ENCODE measurements at places on chromosomes 7 and 10.

- no peak for DNase-seq
- H3K27ac ChIP-seq = no peak overlapping the region
- no peak overlapping the region for H3K4me3 ChIP-seq
- H3K27me3 ChIP-seq = no peaks in the 10 kb centered on the region
- no peaks in the 10 kb centered on the region for H3K36me3 ChIP-seq
Observed at GRCh38 chr10:116073001-116073400, 200.0 kb downstream of the GFRA1 start.

- no peak overlapping the region for H3K4me3 ChIP-seq
- H3K27ac ChIP-seq = no peak overlapping the region
- no peaks in the 10 kb centered on the region for H3K27me3 ChIP-seq
- no peak for DNase-seq
- H3K4me1 ChIP-seq = no peaks in the 10 kb centered on the region
Observed at GRCh38 chr10:78395162-78395561, 361.5 kb downstream of the RPS24 start.

GRCh38 chr7:134613623-134614347, 32.9 kb upstream of the BPGM start:
- no peak for DNase-seq
- no peaks in the 10 kb centered on the region for H3K27me3 ChIP-seq
- H3K4me1 ChIP-seq = no peaks in the 10 kb centered on the region
- no peaks in the 10 kb centered on the region for H3K36me3 ChIP-seq

DNA sequence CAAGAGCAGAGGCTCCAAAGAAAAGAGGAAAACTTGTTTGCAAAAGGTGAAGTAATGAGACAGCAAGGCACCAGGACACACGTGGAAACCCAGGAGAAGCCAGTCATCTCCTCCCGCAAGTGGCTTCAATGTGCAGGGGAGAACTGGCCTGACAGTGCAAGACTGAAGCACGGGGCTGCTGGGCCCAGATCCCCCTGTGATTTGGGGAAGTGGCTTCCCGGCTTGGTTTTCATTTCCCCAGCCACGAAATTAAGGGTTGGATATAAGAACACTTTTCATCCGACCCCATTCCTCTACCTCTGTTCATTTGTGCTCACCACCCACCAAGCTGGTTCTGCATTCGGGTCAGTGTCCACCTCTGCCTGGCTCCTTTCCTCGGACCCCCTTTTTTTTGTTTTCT, 306.4 kb downstream of the FGFR2 start:
- H3K27me3 ChIP-seq = no peaks in the 10 kb centered on the region
- no peaks in the 10 kb centered on the region for H3K4me1 ChIP-seq
- no peak overlapping the region for H3K27ac ChIP-seq
- no peaks in the 10 kb centered on the region for H3K36me3 ChIP-seq
- no peak overlapping the region for H3K4me3 ChIP-seq

DNA sequence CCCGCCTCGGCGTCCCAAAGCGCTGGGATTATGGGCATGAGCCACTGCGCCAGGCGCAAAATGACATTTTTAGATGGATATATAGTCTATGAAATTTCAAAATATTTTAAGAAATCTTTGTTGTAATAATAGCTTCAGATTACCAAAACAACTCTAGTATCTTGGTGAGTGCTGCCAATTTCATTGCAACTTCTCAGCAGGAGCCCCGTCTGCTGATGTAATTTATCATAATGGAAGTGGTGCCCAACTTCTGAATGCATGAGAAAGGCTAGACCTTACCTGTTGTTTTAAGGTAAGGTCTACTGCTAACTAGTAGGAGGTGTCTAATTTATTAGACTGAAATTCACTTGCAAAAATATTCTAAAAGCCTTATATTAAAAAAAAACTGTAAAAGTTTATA, 20.0 kb downstream of the PDSS1 start:
- no peak for DNase-seq
- no peak overlapping the region for H3K27ac ChIP-seq
- no peak overlapping the region for H3K4me3 ChIP-seq
- H3K27me3 ChIP-seq = no peaks in the 10 kb centered on the region
- no peaks in the 10 kb centered on the region for H3K36me3 ChIP-seq
- H3K4me1 ChIP-seq = peaks cover 14% of the 10 kb centered on the region

DNA sequence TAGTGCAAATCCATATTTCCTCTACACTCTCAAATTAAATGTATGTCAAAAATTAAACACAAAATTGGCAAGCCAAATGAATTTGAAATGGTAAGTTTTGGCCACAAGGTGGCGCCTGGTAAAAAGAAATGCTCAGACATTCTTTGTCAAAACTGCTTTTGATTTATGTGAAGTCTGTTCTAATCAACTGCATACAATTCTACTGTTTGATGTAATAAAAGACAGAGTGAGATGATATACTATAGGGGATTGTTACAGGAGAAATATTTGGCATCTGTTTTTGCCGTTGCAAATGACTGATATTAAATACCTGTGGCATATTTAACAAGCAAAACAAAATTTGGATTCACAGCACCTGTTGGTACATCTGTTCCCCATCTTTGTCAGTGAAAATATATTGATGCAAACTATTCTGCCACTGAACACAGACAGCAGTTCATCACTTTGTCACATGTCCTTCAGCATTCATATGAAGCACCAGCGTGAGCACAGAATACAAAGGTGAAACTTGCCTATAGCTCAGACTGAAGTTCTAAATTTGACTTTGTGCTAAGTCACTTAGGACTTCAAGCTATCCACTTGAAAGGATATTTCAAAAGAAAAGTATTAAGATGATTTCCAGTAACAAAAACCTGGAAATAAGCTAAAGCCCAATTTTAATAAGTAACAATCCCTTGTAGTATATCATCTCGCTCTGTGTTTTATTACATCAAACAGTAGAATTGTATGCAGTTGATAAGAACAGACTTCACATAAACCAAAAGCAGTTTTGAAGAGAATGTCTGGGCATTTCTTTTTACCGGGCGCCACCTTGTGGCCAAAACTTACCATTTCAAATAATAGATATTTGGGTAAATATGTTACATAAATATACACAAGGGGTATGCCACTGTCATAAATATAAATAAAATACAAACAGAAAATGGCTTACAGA, 10.2 kb upstream of the CH25H start:
- peaks cover 6% of the 10 kb centered on the region for H3K4me1 ChIP-seq
- no peak overlapping the region for H3K4me3 ChIP-seq
- no peak overlapping the region for H3K27ac ChIP-seq
- no peaks in the 10 kb centered on the region for H3K36me3 ChIP-seq
- peak; percentile 53 for DNase-seq
- no peaks in the 10 kb centered on the region for H3K27me3 ChIP-seq

GRCh38 chr7:152480664-152481063, 44.9 kb upstream of the KMT2C start:
- no peaks in the 10 kb centered on the region for H3K4me1 ChIP-seq
- no peak overlapping the region for H3K4me3 ChIP-seq
- no peaks in the 10 kb centered on the region for H3K36me3 ChIP-seq
- DNase-seq = no peak
- no peak overlapping the region for H3K27ac ChIP-seq
- no peaks in the 10 kb centered on the region for H3K27me3 ChIP-seq

- H3K27me3 ChIP-seq = no peaks in the 10 kb centered on the region
- no peaks in the 10 kb centered on the region for H3K36me3 ChIP-seq
- H3K4me1 ChIP-seq = no peaks in the 10 kb centered on the region
- no peak overlapping the region for H3K4me3 ChIP-seq
- H3K27ac ChIP-seq = no peak overlapping the region
Observed at GRCh38 chr7:12805518-12805928, 118.1 kb downstream of the ARL4A start.

DNA sequence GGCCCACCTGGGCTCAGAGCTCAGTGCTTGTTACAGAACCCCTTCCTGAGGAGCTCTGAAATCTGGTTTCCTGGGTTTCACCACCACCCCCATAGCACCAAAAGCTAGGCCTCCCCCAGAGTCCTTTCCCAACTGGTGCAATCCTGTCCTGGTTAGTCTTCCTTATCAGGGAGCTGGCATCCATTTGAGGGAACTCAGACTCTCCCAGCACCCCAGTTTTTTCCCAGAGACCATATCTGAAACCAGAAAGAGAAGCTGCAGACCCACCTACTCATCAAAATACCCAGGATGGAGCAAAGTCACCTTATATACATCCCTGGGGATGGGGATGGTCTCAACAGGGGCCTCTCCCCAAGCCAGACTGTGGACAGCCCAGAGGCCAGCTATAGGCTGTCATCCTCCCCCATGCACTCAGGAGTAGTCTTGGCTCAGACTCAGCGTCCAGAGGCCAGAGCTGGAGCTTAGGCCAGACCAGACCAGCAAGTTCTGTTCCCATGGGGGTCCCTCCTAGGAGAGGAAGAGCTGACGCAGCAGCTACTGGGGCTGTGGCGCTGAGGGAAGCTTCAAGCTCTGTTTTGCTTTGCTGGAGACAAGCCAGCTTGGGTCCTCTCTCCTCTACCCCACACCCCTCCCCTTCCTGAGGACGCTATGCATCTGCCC, 3.0 kb downstream of the TBATA start:
- no peaks in the 10 kb centered on the region for H3K27me3 ChIP-seq
- no peak for DNase-seq
- H3K4me1 ChIP-seq = no peaks in the 10 kb centered on the region
- no peaks in the 10 kb centered on the region for H3K36me3 ChIP-seq
- H3K27ac ChIP-seq = no peak overlapping the region

DNA sequence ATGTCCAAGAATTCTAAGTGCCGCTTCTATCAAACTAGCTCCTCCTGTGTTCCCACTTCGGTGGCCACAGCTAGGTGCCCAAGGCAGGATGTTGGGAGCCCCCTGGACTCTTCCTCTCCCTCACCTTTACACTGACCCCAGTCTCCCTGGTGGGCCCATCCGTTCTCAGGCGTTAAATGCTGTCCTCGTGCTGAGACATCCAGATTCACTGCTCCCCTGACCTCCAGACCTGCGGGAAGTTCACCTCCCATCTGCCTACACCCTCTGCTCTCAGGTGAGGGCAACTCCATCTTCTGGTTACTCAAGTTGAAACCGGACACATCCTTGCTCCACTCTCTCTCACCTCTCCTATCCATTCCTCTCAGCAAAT, 114.3 kb downstream of the ARHGAP22 start:
- H3K27me3 ChIP-seq = no peaks in the 10 kb centered on the region
- H3K4me1 ChIP-seq = no peaks in the 10 kb centered on the region
- DNase-seq = no peak
- no peak overlapping the region for H3K27ac ChIP-seq

GRCh38 chr7:111027396-111027795, 63.5 kb upstream of the LRRN3 start:
- H3K4me3 ChIP-seq = no peak overlapping the region
- no peaks in the 10 kb centered on the region for H3K36me3 ChIP-seq
- H3K27ac ChIP-seq = no peak overlapping the region
- no peaks in the 10 kb centered on the region for H3K27me3 ChIP-seq
- no peak for DNase-seq

GRCh38 chr7:24323961-24324480, 40.0 kb downstream of the NPY start:
- no peak overlapping the region for H3K27ac ChIP-seq
- no peaks in the 10 kb centered on the region for H3K36me3 ChIP-seq
- no peaks in the 10 kb centered on the region for H3K27me3 ChIP-seq
- H3K4me1 ChIP-seq = no peaks in the 10 kb centered on the region
- no peak for DNase-seq
- H3K4me3 ChIP-seq = no peak overlapping the region

DNA sequence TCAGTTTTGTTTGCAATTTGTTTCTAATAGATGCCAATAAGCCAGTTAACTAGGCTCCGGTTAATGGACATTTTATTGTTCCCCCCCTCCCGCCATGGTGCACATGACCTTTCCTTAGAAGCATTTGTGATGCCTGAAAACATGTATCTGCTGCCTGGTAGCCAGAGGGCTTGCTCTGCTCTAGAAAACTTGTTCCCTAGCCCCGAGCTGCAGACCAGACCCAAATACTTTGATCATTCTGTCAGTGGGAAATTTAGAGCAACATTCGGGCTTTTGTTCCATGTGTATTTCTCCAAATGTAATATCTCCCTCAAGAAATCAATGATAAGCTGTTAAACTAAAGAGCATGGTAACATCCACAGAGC, 104.7 kb downstream of the EVX1 start:
- H3K36me3 ChIP-seq = no peaks in the 10 kb centered on the region
- no peaks in the 10 kb centered on the region for H3K4me1 ChIP-seq
- peaks cover 3% of the 10 kb centered on the region for H3K27me3 ChIP-seq
- no peak for DNase-seq
- H3K27ac ChIP-seq = no peak overlapping the region

DNA sequence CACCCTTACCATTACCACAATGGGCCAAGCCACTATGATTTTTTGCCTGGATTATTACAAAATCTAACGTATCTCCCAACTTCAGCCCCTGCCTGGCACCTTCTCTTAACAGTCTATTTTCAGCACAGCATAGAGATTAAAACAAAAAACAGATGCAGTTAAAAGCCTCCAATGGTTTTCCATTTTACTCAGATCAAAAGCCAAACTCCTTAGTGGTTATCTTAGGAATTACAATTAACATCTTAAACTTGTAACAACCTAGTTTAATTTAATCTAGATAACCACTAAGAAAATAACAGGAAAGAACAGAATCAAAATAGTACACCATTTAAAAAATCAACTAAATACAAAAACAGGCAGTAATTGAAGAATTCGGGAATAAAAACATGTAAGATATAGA, 43.5 kb downstream of the DNAJC1 start:
- H3K4me3 ChIP-seq = no peak overlapping the region
- no peaks in the 10 kb centered on the region for H3K36me3 ChIP-seq
- no peak overlapping the region for H3K27ac ChIP-seq
- DNase-seq = no peak
- no peaks in the 10 kb centered on the region for H3K27me3 ChIP-seq

GRCh38 chr10:8174762-8175161, 120.3 kb downstream of the GATA3 start:
- H3K36me3 ChIP-seq = no peaks in the 10 kb centered on the region
- no peak overlapping the region for H3K4me3 ChIP-seq
- H3K27ac ChIP-seq = no peak overlapping the region
- no peaks in the 10 kb centered on the region for H3K4me1 ChIP-seq

DNA sequence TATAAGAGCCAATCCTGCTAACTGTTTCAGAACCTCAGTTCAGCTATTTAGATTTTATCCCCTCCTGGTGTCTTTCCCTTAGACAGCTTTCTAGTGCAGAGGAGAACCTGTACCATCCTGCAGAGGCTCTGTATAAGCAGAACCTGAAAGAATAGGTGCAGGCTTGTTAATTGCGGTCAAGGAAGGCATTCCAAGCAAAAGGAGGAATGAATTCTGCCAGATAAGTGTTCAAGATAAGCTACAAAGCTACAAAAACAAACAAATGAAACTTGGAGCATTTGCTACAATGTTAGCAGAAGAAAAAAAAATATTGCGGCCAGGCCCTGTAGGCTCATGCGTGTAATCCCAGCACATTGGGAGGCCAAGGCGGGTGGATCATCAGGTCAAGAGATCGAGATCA, 32.6 kb upstream of the AGMO start:
- H3K27ac ChIP-seq = no peak overlapping the region
- H3K4me1 ChIP-seq = no peaks in the 10 kb centered on the region
- H3K27me3 ChIP-seq = no peaks in the 10 kb centered on the region
- H3K36me3 ChIP-seq = no peaks in the 10 kb centered on the region
- H3K4me3 ChIP-seq = no peak overlapping the region

DNA sequence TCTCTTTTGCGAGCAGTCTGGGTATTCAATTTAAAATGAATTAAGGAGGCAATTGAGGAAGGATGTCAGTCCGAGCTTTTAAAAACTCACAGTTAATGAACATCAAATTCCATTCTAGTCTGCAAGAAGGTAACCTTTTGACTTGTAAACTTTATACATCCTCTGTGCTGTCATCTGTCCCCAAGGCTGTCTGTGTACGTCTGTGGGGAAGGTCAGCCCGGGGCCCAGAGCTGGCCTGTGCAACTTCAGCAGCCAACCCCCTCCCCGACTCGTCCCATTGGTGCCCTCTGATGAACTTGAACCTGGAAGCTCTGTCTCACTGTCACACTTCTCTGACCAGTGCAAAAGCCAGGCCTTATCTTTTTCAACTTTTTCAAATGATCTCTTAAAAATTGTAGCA, 80.3 kb downstream of the CCDC3 start:
- H3K27me3 ChIP-seq = no peaks in the 10 kb centered on the region
- DNase-seq = no peak
- H3K27ac ChIP-seq = no peak overlapping the region
- H3K36me3 ChIP-seq = no peaks in the 10 kb centered on the region
- no peaks in the 10 kb centered on the region for H3K4me1 ChIP-seq
- no peak overlapping the region for H3K4me3 ChIP-seq

Data from CD8-positive, alpha-beta memory T cell (primary cell).